Occipital lobe (tissue), 3 donors: ENCODE measurements at places on chromosomes 6 and 20. TPM values are rescaled to one million over a fixed set of nuclear protein-coding genes. Genes with fewer than 3 reads are reported as not detected.

DNA sequence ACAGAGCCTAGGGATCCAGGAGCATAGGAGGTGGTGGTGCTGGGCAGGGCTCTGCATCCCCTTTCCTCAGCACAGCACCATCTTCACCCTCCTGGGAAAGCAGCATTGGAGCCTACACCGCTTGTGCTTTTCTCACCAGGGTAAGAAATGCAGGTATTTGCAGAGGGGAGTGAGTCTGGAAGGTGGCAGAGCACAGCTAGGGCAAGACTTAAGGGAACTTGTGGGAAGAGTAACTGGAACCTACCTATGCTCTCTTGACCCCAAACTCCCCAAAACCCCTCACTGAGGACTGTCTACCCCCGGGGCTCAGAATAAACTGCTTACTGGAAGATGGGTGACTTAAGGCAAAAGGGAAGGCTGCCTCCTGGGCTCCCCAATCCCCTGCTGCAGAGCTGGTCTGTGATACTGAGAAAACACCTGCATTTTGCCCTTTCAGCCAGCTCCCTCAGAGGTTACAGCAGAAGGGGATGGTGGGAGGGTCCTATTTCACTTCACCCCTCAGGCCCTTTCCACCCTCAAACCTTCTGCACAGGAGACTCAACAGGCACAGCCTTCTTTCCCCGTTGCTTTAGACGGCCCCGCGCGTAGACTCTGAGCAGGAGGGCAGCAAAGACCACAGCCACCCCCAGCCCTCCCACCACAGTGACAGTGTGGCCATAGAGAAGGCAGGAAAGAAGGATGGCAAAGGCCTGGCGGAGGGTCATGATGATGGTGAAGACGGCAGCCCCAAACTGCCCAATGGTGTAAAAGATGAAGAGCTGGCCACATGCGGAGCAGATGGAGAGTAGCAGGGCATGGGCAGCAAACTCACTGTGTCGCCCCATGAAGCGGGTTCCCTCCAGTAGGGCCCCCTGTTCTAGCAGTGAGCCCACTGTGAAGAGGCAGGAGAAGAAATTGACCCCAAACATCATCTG, 2.9 kb downstream of the SLC35B2 start:
- no peak for DNase-seq

DNA sequence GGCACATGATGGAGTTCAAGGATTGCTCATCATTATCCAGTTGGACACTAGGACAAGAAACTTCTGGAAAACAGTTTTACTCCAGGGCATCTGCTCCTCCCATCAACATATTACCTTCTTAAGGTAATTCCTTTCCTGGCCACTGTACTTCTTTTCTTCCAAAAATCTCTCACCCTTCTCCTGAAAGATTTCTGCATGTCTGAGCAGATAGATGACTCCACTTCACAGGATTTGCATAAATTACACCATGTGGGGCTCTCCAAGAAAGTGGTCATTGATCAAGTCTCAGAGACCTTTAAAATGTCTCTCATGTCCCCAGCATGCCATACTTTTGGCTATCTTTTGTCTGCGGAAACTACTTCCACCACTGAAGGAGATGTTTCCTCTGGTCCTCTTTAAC, 103.2 kb upstream of the TNFAIP3 start:
- no peak for DNase-seq

DNA sequence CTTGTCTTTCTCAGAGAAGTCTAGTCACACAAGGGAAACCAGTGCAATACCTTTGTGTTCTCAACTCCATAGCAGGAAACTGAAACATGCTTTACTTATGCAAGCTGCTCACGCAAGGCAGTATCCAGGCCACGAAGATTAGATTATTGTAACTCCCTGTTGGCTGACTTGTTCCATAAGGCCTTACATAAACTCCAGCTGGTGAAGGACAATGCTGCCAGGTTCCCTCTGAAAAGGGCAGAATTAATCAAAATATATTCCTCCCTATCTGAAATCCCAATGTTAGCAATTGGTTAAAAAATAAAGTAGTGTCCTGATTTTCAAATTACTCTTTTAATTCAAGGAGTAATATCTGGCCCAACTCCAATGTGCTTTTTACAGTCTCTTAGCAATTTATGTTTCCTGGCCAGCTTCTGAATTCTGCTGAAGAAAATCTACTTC, 966.6 kb downstream of the HACE1 start:
- DNase-seq = no peak

- no peak for DNase-seq
These were observed 64.6 kb downstream of the VEGFA start for GRCh38 chr6:43834528-43835155.

DNA sequence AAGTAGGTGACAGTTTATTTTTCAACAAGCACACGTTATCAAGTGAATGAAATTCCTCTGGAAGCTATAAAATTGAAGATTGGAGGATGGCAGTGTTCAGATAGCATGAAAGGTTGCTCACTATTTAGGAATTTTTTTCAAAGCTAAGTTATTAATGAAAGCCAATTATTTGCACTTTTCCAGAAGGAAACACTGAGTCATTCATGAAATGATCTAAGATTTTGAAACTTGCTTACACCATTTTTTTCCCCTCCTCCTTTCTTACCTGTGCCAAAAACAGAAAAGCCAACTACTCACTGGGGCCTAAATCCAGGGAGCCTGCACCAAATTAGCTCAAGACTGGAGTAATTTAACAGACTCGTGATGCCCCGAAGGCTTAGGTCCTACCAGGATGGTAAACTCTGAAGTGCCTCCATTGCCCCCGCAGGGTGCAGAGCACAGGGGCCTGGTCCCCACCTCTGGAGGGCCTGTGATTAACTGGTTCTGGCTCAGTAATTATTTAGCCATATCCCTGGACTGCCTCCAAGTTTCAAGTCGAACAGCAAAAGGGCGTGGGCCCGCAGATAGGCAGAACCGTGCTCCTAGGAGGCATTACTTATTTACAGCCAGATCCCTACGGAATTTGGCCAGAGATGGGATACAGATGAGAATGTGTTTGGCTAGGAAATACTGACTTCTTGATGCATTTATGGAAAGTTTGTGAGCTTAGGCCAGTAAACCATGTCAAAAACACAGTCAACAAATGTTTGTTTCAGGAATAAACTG, 28.0 kb upstream of the ZNF217 start:
- peak; percentile 8 for DNase-seq

GRCh38 chr20:17017232-17017631, 209.6 kb upstream of the PCSK2 start:
- no peak for DNase-seq

DNA sequence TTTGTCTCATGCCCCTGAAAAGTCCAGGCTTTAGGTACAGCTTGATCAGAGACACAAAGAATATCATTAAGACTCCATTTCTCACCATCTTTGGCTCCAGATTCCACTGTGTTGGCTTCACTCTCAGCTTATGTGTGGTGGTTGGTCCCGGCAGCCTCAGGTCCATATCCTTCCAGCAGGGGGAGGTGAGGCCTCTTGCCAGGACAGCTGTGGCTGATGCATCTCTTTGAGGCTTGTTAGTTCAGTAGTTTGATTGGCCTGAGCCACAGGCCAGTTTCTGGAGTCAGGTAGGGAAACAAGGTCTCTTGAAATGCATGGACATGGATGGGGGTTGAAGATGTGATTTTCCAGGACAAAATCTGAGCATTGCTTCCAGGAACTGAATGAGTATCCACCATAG, 62.4 kb downstream of the JAG1 start:
- no peak for DNase-seq

GRCh38 chr20:38270869-38271605, 10.5 kb upstream of the KIAA1755 start:
- DNase-seq = no peak

GRCh38 chr6:132136981-132137380, 185.8 kb upstream of the CCN2 start:
- no peak for DNase-seq

- no peak for DNase-seq
These were observed 13.1 kb downstream of the RAB23 start for GRCh38 chr6:57209030-57209429.

- DNase-seq = no peak
These were observed 33.9 kb upstream of the FAM83D start for GRCh38 chr20:38892091-38892981.

GRCh38 chr20:48658505-48658904, 169.3 kb downstream of the PREX1 start:
- no peak for DNase-seq

- peak; percentile 2 for DNase-seq
These were observed 474.9 kb upstream of the AGPAT4 start for GRCh38 chr6:161748535-161749416.

GRCh38 chr6:132675749-132676148, 16.8 kb upstream of the TAAR1 start:
- no peak for DNase-seq

DNA sequence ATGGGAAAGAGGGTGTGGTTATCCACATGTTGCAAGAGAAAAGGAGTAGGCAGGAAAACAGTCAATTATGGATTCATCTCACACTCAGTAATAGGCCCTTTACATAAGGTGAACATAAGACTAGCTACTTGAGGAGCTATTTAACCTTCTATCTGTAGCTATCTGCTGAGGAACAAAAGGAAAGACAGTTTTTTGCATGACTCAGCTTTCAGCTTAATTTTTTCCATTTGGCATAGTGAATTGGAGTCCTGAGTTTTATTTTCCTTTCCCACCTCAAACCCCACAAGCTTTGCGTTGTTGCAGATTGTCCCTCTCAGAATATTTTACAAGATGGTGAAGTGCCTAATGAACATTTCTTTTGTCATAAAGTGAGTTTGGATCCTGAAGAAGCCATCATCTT, 32.4 kb downstream of the UBD start:
- DNase-seq = no peak

DNA sequence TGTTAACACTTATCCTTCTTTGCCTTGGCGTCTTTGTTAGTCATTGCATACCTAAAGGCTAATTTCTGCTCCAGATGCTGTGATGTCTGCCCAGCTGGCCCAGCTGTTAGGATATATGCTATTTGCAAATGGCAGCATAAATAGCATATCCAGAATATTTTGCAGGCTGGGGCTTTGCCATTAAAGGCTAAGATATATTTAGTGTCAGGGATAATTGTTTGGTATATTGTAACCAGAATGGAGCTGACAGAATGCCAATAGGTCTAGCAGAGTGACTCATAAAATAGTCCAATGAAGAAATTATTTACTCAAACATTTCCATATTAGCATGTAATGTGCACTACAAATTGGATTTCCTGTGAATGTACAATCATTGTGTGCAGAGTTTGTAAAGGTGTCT, 584.1 kb upstream of the FLRT3 start:
- no peak for DNase-seq

DNA sequence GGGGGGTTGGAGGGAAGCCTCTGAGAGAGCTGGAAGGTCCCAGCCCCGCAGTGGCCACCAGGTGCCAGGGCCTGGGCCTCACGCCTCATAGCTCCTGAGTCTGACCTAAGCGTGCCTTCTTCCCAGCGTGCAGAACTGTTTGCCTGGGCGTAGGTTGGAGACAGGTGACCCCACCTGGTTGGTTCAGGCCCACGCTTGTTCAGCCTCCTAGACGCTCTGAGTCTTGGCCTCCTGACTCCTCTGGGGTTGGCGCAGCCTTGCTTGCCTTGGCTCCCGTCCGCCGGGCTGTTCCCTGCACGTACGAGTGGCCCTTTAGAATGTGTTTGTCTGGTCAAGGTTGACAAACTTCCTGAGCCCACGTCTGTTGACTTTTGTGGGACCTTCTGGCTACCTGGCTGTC, 70.8 kb downstream of the EYA2 start:
- DNase-seq = no peak

DNA sequence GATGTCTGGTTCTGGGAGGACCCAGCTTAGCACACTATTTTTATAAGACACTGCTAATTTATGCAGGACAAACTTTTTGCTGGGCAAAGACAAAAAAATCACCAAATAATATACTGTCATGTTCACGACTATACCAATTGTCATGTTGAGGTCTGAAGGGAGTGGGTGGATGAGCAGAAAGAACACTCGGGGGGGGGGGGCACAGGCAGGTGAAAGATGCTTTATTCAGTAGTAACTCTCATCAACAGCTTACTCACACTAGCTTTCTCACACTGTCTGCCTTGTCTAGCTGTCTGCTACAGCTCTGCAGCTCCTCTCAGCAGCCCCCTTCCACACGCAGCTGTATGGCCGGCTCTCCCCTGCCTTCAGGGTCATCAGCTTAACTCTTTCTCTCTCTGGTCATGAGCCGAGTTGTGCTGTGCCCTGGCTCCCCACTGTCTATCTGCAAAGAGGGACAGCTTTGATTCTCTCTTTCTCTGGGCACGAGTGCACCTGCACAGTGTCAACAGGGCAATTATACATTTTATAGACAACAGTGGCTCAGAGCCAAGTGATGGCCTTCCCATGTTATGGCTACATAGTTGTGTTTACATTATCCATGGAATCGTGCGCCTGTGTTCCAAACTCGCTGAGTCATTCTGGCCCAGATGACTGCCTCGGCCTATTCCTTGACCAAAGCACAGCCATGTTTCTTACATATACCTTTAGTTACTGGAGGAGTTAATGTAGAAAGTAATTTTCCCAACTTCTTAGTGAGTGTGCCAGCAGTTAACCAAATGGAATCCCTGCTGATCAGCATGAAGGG, 187.7 kb upstream of the PRSS16 start:
- no peak for DNase-seq

DNA sequence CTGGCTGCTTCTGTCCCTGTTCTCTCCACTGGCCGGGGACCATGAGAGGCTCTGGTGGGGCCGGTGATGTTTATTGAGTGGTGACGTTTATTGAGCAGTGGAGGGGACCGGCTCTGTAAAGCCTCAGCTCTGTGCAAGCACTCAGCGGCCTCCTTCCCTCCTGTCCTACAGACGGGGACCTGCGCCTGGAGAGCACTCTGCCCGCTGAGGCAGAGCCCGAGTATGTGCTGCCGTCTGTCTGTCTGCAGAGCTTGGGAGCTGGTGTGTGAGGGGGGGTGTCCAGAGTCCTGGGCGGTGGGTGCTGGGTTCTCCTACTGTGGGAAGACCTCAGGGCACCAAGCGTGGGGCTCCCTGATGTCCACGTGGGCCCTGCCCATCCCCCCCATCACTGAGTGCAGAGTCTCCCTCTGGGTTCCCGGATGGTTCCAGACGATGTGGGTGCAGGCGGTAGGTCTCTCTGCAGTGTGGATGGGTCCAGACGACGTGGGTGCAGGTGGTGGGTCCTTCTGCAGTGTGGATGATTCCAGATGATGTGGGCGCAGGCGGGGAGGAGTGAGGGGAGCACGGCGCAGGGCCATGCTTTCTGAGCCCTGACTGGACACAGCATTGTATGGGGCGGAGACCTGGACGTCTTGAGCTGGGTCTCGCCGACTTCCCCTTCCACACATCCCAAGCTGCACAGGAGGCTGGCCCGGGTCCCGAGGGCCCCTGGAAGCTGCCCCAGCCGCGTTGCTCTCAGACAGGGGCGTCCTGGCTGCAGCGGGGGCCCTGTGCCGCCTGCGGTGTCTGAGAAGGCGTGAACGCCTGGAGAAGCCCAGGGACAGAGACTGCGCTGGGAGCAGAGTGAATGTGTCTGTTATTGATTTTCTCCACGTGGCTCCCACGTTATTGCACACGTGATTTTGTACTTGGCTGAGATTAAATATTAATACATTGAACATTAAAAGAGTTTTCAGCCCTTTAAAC, 14.9 kb upstream of the BHLHE23 start:
- DNase-seq = no peak

Gene SPDEF
- total RNA-seq = not detected

Gene BEND6
- 27.1 TPM for total RNA-seq

Gene LST1
- 0.94 TPM for total RNA-seq

Gene SRSF6
- total RNA-seq = 33.7 TPM

Gene MKKS
- total RNA-seq = 17.9 TPM

Gene C6orf118
- 6.6 TPM for total RNA-seq

Gene C6orf136
- 18.4 TPM for total RNA-seq

Gene PAX1
- under 0.01 TPM for total RNA-seq

Gene CD2AP
- total RNA-seq = 23.1 TPM

Gene CNKSR3
- 3.0 TPM for total RNA-seq

Gene NDUFAF4
- total RNA-seq = 40.1 TPM

Gene FILIP1
- 4.5 TPM for total RNA-seq

Gene PTCRA
- not detected for total RNA-seq

Gene GHRH
- total RNA-seq = not detected

Gene SLC52A3
- total RNA-seq = not detected

Gene FNDC11
- 4.1 TPM for total RNA-seq

Gene SLC22A16
- 0.31 TPM for total RNA-seq
